ENCODE measurements at places on chromosomes 1 and 21.
A peak's percentile ranks its signal among the peaks of the same experiment; 100 is the strongest.

DNA sequence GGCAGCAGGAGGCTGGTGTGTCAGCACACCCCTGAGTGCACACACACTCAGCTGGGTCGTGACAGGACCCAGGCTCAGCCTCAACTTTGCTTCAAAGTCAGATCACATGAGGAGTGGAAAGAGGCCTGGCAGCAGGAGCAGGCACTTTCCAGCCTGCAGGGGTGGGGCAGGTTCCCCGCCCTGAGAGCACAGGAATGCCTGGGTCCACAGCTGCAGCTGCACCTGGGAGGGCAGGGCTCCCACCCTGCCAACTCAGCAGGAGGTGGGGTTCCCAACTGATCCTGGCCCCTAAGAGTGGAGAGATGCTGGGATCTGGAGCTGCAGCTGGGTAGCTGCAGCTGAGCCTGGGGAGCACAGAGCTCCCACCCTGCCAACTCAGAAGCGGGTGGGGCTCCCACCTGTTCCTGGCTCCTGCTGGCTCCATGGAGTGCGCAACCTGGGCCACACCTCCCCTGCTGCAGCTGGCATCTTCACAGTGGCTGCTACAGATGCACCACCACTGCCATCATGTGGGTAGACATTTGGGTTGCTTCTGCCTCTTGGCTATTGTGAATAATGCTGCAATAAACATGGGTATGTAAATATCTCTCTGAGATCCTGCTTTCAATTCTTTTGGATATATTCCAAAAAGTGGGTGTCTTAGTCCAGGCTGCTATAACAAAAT is 415.4 kb downstream of the TTLL7 start:
- DNase-seq = no peak

DNA sequence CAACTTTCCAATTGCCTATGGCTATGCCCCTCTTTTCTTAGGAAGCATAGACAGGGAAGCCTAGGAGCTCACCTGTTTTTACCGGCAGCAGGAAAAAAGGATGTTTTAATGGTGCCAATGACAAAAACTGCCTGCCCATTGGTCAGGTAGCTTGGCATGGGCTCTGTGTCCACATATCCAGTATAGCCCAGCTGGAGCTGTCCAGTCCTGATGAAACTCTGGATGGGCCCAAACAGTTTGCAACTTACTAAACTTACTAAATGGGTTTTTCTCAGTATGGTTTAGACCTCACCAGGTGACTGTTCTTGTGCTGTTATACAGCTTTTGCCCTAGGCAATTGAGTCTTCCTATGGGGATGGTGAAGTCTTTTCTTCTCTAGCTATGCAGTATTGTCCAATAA is 711.2 kb downstream of the AMY1C start:
- DNase-seq = no peak

GRCh38 chr1:244789276-244789580 is 46.2 kb upstream of the COX20 start:
- DNase-seq = no peak

DNA sequence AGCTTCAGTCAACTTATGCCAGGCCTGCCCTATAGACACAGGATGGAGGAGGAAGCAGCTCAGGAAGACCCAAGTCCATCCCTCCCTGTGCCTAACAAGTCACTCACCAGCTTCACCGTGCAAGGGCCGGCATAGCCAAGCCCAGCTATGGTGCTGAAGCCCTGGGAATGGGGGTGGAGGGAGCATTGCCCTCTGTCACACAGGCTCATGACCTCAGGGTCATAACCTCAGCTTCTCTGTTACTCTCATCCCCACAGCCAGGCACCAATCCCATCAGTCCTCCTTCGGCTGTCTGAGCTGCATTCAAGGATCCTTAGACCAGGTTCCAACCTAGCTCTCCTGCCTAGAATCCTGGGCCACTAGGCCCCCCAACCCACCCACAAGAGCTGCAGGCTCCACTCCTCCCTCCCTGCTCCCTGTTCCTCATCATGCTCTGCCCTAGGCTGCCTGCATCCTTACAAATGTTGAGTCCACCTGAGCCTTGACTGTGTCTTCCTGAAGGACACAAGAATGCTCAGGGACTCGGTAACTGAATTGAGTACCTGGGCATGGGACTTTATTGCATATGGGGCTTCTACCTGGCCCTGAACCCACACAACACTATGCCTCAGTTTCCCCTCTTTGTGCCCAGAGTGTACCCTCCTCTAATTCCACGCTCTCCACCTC is 1.7 kb downstream of the CD244 start:
- DNase-seq = no peak

- no peak for DNase-seq
These were observed 142.2 kb downstream of the NFIA start for GRCh38 chr1:61224609-61225008.

DNA sequence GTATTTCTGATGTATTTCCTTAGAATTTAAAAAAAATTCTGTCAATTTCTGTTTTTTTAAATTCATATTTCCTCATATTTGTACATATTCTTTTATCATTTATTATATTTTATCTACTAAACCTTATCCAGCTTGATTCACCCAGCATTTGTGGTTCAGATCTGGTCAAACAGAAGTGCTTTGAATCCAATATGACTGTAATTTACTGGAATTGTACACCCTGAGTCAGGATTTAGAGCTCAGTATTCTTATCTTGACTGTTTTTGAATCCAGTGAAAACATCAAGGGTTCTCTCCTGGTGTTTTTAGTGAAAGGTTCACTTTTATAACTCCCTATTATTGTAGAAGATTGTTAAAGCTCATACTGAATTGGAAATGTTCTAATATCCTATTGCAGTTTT is 1077.0 kb upstream of the NCAM2 start:
- no peak for DNase-seq

DNA sequence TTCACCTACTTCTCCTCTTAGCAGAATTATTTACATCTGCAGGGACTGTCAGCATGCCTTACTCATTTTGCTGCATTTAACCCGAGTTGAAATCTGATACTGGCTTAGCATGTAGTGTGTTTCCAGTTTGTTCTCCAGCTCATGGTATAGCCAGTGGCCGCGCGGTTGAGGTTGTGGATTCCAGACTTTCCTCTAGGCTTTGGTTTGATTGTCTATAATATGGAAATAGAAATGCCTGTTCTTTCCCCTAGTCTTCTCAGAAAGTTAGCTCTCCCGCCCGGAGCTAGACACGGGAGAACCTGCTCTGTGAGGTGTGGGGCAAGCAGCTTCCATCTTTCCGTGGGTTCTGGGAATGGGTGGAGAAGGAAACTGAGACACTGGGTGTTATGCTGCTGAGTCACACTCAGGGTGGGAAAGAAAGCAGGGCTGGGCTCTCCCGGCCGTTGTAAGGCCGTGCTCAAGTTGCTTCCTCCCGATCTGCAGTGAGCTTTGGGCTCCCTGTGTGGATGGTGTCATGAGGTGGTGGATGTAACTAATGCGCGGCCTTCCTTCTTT is 206.8 kb upstream of the TMEM51 start:
- DNase-seq = peak; percentile 45

DNA sequence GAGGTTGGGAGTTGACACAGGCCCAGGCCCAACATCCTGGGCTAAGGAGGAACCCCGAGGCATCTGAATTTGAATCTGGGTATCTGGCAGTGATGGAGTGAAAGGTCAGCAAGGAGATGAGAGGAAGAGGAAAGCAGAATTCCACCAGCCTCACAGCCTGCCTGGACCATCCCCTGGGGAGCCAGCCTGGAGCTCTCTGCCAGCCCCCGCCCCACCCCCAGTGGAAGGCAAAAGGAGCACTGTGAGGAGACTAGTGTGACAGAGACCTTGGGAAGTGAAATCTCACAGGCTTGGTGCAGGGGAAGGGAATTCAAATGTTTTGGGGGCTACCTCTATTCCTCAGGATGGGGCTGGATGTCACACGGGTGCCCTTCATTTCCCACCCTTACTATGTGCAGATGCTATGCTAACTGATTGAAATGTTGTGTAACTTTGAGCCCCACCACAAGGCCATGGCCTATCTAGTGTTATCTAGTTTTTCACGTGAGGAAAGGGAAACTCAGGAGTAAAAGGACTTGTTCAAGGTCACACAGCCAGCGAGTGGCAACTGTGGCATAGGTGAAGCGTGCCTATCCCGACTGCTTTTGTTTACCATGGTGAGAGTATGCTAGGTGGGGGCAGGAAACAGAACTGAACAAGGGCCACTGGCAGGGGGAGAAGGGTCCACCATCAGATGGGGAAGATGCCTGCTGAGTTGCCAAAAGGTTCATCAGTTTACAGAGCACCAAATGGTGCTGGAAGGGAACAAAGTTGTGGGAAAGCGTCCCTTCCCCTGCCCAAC is 29.8 kb downstream of the AHDC1 start:
- no peak for DNase-seq

- DNase-seq = peak; percentile 32
These were observed 123.9 kb downstream of the CYYR1 start for GRCh38 chr21:26449161-26449560.

DNA sequence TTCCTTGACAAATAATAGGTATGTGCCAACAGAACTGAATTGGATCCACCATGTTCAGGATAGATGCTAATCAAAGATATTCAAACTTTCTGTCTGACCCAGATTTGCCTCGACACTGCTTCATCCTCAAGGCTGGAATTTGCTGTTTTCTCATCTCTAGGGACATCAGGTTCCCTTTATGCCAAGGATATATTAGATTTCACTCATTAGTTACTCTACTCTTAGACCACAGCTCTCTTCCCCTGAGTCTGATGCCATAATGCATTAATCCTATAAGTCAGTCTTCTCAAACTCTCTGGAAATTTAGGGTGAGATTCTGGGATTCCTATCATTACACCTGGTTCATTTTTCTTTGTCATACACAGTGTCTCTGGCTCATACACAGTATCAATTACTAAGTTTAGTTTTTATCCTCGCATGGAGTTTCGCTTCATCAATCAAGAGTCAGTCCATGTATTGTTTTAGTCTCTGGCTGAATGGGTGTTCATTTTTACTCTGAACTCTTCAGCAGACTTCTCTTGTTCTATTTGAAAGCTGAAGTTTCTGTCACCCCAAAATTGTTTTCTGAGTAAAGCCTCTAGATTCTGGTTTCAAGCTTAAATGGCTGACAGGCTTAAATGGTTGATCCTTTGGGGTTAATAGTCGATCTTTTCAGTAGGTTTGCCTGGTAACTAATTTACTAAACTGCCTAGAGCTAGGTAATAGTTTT is 9.3 kb upstream of the DCAF6 start:
- DNase-seq = no peak

- no peak for DNase-seq
These were observed 35.5 kb downstream of the CACHD1 start for GRCh38 chr1:64505232-64505943.

GRCh38 chr1:245825128-245825901 is 670.5 kb downstream of the KIF26B start:
- no peak for DNase-seq

GRCh38 chr1:2866422-2867086 is 65.1 kb upstream of the TTC34 start:
- DNase-seq = no peak

- DNase-seq = no peak
These were observed 74.9 kb downstream of the PCBP3 start for GRCh38 chr21:45718413-45718812.

GRCh38 chr1:1285102-1285571 is 4.9 kb downstream of the SCNN1D start:
- DNase-seq = no peak

DNA sequence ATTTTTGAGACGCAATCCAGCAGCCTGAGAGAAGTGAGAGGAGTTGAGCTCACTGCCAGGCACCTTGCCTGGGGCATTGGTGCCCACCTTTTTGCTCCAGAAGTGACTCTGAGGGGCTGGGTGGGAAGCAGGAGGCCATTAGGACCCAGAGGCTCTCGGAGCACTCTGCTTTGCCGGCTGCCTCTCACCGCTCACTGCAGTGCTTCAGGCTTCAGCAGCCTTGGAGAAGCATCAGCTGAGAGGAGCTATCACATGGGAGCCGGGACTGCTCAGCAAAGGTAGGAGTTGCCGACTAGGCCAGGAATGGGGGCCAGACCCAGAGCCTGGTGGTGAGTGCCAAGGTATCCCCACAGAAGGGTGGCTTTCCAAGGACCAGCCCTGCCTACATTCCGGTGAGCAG is at the start of gene GPR61:
Gene GPR61 (plus strand): TSS at position 197 of the 400 bp plus-strand sequence. CDS start 3,151 bp downstream, outside the sequence.
- DNase-seq = no peak

DNA sequence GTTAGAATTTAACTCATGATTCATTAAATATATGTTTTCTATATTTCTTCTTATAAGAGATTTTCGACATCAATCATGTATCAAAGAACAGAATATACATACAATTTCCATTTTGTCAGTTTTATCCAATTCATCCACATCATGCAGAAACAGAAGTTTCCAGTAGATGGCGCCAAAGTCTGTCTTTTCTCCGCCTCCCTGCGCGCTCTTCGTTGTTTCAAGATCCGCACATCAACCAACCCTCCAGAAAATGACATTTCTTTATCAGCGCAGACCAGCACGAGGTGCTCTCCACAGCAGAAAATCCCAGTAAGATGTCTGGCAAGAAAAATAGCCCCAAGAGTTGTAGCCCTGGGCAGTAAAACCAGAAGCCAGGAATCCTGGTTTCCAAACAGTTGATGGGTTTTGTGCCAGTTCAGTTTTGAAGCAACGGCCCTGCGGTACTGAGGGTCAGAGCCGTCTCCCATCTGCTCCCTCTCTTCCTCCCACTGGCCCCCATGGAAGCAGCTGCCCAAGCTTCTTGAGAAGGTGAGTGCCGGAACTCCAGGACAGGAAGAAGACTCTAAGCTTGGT is 38.6 kb upstream of the GPR137B start:
- DNase-seq = no peak

GRCh38 chr1:209875515-209875914 is 47.7 kb downstream of the UTP25 start:
- peak; percentile 43 for DNase-seq

DNA sequence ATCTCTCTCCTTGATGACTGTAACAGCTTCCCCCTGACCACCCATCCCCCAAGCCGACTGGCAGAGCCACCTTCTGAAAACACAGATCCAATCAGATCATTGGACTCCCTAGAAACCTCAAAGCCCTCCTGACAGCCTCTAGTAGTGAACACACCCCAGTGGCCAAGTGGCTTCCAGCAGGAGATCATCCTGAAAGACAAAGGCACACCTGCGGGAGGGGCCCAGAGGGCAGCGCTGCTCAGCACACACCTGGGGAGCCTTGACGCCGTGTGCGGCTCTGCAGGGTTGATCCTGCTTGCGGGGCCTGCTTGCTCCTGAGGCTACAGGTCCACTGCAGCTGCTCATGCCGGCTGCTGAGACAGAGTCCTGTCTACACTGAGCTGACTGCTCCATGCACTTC is 41.5 kb downstream of the SLC66A1 start:
- DNase-seq = no peak

GRCh38 chr1:171460018-171460620 is 25.2 kb upstream of the PRRC2C start:
- DNase-seq = no peak

- no peak for DNase-seq
These were observed 129.6 kb downstream of the SYT2 start for GRCh38 chr1:202580619-202581018.

DNA sequence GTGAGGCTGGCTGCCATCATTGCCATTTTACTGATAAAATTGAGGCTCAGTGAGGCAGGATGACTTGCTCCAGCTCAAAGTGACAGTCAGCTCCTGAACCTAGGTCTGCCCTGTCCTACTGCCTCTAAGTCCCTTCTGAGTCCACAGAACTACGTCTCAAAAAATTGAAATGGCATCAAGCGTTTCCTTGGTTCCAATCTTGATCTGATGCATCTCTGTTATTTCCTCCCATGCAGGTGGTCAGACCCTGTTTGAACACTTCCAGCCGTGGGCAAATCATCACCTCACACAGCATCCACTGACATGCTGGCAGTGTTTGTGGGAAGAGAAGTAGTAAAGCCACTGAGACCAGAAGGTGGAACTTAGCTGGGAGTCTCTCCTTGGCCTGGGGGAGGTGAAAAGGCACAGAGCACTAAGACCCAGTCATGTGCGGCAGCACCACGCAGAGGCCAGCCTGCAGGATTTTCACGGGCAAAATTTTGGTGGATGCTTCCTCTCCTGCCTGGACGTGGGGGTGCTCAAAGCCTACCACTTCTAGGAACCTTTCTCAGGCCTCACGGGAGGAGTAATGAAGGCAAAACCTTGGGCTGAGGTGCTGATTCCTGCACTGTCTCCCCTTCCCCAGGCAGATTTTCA is 7.8 kb upstream of the CPLANE2 start:
- DNase-seq = no peak
